ENCODE measurements at places on chromosomes 3 and 15. TPM values are rescaled to one million over a fixed set of nuclear protein-coding genes. Genes with fewer than 3 reads are reported as not detected.

The EEF1AKMT4 gene
- 3.3 TPM for total RNA-seq

The CYP1A1 gene
- 5.6 TPM for total RNA-seq

The MYRIP gene
- total RNA-seq: not detected

The SLC2A2 gene
- not detected for total RNA-seq

The STRC gene
- 0.36 TPM for total RNA-seq

The C3orf70 gene
- total RNA-seq: not detected

The UBL7 gene
- total RNA-seq: 51.2 TPM

The CA12 gene
- not detected for total RNA-seq

The MIX23 gene
- total RNA-seq: 25.3 TPM

The ZNF80 gene
- total RNA-seq: 0.12 TPM

The TRIM59 gene
- 49.3 TPM for total RNA-seq

The HRH1 gene
- total RNA-seq: 0.22 TPM

The FSIP1 gene
- total RNA-seq: 0.36 TPM

The FBXL2 gene
- not detected for total RNA-seq

The TMEM212 gene
- total RNA-seq: not detected

The FBXO40 gene
- total RNA-seq: not detected

The LRRN1 gene
- 1.9 TPM for total RNA-seq

The CHST14 gene
- total RNA-seq: 13.7 TPM

The MUC20 gene
- total RNA-seq: 2.7 TPM

The ZNF619 gene
- total RNA-seq: 9.3 TPM

The ABI3BP gene
- total RNA-seq: not detected

The GPR62 gene
- not detected for total RNA-seq

The TM4SF4 gene
- not detected for total RNA-seq

The ECE2 gene
- not detected for total RNA-seq

The ALDH1L1 gene
- total RNA-seq: not detected

The DOCK3 gene
- total RNA-seq: 1.5 TPM

The DNAH1 gene
- total RNA-seq: 26.3 TPM

The GOLGA8Q gene
- 0.75 TPM for total RNA-seq

The TATDN2 gene
- 57.7 TPM for total RNA-seq

The SLC9C1 gene
- not detected for total RNA-seq

The BUB1B gene
- total RNA-seq: 71.8 TPM

The CFAP161 gene
- total RNA-seq: not detected

The CD96 gene
- 313 TPM for total RNA-seq
